GM18507 (cell line): ENCODE measurements at places on chromosomes 4 and X.

GRCh38 chr4:140150636-140150885 lies 3.4 kb downstream of the MAML3 start:
- no peak for DNase-seq

DNA sequence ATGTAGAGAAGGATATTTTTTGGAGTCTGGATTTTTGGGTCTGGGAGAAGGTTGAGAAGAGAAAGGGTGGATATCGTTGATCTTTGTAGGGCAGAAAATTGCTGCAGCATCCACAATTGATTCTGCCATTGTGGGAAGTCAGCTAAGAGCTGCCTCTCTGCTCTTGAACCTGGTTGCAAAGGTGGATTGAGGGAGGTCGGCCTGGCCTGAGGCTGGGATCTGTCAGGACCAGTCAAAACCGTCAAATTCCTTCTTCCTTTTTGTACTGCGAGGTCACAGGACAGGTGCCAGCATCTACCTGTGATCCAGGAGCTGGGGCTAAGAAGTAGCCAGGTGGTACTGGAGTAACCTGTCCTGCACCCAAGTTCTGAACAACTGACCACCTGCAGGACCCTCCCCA lies 93.7 kb downstream of the SHOX start:
- no peak for DNase-seq

DNA sequence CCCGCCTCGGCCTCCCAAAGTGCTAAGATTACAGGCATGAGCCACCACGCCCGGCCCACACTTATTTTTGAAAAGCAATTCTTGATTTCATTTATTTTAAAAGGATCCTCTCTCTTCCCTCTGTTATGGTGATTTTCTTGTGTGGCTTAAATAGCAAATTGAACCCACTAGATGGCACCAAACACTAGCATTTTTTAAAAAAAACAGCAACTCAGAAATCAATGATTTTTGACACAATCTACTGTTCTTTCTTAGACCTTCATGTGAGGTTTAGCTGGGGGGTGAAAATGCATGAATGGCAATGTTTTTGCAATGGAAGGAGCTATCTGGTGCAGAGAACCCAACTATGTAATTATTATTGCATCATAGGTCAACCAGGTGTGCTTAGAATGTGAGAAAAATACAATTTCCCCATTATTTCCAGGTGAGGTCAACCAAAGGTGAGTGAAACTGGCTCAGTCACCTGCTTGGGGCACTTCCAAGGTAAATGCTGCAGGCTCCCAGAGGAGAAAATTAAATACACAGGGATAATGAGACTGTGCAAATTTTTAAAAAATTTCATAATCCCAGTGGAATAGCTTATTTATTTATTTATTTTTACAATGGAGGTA lies 226.7 kb upstream of the PRKX start:
- no peak for DNase-seq

DNA sequence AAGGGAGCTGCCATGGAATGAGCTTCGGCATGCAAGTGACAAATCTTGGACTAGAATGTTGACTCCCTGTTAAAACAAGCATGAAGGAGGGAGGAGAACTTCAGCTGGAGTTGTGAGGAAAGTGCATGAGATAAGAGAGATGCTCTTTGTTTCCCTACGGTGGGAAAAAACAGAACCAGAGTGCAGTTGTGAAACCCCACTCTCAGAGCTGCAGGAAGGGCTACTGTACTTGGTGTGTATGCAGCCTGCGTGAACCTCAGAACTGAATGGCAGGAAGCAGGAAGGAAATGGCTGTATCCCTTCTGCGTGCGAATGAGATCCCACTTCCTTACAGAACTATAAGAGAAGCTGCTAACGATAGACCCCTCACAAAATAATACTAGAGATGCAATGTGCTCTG lies 57.2 kb downstream of the EGF start:
- DNase-seq = no peak

DNA sequence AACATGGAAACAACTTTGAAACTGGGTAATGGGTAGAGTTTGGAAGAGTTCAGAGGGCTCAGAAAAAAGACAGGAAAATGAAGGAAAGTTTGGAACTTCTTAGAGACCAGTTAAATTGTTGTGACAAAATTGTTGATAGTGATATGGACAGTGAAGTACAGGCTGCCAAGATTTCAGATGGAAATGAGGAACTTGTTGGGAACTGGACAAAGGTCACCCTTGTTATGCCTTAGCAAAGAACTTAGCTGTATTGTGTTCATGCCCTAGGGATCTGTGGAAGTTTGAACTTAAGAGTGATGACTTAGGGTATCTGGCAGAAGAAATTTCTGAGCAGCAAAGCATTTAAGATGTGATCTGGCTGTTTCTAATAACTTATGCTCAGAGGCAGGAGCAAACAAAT lies 5.1 kb upstream of the ARL13A start:
- no peak for DNase-seq

GRCh38 chrX:114252186-114252585 lies 331.7 kb upstream of the HTR2C start:
- no peak for DNase-seq

- DNase-seq = no peak
Measured at GRCh38 chr4:13355111-13355880, 128.8 kb downstream of the RAB28 start.

DNA sequence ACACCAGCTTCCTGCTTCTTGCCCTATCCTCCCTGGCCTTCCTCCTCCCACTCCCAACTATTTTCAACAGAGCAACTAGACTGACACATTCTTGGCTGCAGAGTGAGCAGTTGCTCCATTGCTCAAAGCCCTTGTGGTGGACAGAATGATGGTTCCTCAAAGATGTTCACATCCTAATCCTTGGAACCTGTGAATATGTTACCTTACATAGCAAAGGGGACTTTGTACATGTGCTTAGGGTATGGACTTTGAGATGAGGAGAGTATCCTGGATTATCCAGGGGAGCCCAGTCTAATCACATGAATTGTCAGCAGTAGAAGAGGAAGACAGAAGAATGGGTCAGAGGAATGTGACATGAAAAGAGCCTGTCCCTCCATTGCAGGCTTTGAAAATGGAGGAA lies 24.9 kb upstream of the HOPX start:
- DNase-seq = no peak

GRCh38 chrX:33109858-33110257 lies 101.5 kb downstream of the DMD start:
- DNase-seq = no peak

DNA sequence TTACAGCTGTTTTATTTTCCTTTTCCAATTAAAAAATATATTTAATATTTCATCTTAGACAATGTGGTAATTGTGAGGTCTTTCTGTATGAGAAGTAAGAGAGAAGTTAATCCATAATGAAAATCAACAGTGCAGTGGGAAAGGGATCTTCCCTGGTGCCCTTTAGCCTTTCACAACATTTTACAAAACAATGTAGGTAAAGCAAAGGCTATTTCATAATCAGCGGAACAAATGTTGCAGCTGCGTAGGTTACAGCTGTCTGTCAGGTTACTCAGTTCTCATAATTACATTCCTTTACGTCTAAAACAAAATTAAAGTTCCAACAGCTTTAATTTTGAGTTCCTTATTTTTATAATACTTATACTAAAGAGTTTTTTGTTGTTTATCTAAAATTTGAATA lies 22.8 kb upstream of the VCX3A start:
- DNase-seq = no peak

- no peak for DNase-seq
Measured at GRCh38 chr4:188299161-188299560, 159.9 kb downstream of the TRIML1 start.

GRCh38 chr4:112677519-112678091 lies 40.7 kb downstream of the LARP7 start:
- no peak for DNase-seq

DNA sequence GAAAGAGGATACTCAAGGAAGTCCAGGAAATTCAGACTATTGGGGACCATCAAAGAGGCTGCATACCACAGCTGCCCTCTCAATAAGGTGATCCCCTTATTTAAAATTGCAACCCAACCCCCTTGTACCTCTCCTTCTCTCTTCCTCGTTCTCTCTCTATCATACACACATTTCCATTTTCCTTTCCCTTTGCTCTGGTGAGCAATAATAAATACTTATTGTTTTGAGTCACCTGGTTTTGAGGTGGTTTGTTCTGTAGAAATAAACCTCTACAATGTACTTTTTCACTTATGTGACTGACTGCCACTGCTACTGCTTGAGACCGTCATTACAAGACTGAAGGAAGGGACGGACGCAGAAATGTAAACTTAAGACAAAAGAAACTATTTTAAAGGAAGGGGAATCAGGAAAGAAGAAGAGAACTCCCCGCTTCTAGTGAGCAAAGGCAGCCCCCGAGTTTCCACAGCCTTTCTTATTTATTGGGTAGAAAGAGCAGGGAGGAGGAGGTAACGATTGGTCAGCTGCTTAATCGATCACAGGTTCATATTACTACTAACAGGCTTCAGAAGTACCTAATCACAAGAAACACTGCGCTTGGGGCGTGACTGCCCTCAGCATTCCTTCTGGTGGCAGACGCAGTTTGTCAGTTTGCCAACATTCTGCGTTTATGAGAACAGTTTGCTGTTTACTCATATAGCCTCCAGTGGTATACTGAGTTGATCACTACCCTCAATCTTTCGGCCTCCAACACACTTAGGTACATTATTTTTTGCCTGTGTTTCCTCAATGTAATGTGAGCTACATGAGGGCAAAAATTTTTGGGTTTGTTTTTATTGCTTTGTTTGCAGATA lies 16.9 kb upstream of the TMEM165 start:
- no peak for DNase-seq

DNA sequence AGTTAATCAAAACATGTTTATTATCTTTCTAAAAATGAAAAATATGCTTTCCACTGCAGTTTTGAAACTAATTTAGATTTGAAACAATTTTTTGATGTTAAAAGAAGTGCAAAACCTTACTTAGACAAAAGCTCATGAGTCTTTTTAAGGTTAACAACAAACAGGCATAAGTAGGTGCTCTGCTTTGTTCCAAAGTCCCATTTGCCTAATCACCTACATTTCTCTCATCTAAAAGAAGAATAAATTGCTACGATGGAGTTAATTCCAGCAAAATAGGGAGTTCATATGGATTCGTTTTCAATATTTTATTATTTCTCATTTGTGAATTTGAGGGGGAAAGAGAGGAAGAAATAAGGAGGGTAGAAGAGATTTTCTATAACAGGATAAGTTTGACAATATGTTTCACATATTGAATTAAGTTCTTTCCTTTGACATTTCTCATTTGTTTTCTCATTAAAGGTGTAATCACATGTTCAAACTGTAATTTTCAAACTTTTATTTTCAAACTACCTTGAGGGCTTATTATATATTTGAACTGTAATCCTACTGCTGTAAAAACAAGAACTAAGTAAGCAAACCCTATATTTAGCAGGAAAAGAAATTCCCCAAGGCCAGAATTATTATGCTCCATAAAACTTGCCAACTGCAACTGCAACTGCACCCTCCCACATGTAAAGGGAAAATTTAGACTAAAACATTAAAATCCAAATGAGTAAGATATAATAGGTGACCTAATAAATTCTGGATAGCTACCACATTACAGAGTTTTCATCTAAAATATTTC lies 9.6 kb upstream of the SLC39A8 start:
- DNase-seq = no peak

- DNase-seq = no peak
Measured at GRCh38 chrX:134406356-134407064, 53.5 kb upstream of the HPRT1 start.

- no peak for DNase-seq
Measured at GRCh38 chr4:184810720-184811119, 15.0 kb downstream of the ACSL1 start.

DNA sequence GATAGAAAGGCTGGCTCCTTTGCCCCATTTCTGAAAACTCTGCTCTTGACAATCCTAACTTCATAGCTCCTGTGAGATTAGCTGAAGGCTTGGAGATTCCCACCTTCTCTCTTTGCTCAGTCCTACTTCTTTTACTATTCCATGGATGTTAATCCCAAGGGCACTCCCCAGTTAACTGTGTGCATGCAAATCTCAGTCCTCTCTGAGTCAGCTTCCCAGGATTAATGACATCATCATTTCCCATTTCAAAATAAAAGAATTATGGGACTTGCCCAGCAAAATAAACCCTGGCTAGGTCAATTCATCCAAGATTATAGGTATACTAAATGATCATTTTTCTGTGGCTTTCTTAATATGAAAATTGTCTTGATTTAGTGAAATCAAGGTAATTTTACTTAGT lies 328.6 kb upstream of the NR3C2 start:
- DNase-seq = no peak

DNA sequence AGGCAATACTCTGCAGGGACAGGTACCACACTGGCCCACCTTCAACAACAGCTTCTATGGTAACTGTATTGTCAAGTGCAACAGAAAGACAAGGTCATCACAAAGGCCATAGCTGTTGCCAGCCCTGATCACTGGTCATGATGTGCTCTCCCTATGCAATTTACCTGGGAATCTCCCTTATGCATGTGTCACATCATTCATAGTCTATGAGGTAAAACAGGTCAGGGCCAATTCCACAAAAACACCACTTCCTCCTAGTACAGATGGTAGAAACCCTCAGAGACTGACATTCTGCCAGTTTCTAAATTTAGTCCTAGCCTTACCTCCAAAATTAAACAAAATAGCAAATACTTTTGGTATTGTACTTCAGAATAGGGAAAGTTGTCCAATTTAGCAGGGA lies 132.8 kb downstream of the MGST2 start:
- no peak for DNase-seq

- no peak for DNase-seq
Measured at GRCh38 chr4:38290366-38290765, 330.2 kb downstream of the PTTG2 start.

DNA sequence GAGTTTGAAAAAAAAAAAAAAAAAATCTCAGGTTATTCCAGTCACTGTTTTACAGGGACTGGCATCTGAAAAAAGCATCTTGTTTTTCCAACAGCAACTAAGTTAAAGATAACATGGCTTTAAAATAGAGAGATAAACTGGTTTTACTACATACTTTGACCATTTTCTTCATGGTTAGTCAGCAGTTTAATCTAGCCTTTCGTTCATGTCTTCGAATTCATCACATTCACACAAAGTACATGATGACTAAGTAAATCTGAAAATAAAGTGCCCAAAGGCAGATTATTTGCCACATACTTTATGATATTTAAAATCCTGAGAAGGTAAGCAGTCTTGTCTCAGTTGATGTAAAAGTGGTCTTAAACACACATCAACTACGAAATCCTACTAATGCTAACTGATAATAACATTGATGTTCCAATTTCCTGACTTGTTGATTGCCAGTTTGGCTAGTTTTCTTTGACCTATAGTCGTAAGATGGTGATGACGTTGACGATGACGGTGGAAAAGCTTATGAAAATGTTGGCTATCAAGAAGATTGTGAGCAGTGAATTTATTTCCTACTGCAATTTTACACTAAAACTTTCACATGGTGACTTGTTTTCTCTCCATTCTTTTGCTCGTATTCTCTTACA lies 540.5 kb upstream of the BOD1L1 start:
- no peak for DNase-seq

DNA sequence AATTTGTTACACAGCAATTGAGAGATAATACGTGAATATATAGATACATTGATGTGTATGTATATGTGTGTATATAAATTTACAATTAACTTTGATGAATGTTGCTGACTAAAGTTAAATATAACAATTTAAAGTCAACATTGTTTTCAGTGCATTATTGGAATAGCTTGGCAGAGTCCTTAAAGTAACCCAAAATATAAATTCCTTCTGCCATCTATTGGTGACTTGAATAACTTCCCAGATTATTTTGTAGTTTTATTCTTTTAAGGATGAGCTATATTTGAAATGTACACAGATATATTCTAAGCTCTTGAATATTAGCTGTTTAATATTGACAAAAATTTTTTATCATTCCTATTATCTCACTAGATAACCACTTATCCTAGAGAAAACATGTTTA lies 298.2 kb upstream of the FSTL5 start:
- DNase-seq = no peak
